ENCODE measurements at places on chromosomes 5 and 9. TPM values are rescaled to one million over a fixed set of nuclear protein-coding genes. Genes with fewer than 3 reads are reported as not detected.

- no peak for DNase-seq
Observed at GRCh38 chr9:137694236-137694959, 75.6 kb downstream of the EHMT1 start.

DNA sequence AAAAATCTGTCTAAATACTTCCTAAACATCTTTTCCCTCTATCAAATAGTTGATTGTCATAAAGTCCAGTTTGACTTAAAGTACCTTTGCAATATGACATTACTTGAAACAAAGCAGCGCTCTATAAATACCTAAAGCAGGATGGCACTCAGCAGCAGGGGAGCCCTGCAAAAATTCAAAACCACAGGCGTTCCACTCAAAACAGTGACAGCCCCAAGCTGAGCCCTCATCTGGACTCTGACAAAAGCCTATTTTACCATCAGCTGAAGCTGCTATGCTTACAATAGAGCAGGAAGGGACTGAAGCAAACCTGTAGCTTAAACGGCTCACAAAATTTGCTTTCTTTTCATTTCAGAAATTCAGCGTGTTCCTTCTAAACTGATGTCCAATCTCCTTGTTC, 11.5 kb downstream of the GABRA6 start:
- no peak for DNase-seq

DNA sequence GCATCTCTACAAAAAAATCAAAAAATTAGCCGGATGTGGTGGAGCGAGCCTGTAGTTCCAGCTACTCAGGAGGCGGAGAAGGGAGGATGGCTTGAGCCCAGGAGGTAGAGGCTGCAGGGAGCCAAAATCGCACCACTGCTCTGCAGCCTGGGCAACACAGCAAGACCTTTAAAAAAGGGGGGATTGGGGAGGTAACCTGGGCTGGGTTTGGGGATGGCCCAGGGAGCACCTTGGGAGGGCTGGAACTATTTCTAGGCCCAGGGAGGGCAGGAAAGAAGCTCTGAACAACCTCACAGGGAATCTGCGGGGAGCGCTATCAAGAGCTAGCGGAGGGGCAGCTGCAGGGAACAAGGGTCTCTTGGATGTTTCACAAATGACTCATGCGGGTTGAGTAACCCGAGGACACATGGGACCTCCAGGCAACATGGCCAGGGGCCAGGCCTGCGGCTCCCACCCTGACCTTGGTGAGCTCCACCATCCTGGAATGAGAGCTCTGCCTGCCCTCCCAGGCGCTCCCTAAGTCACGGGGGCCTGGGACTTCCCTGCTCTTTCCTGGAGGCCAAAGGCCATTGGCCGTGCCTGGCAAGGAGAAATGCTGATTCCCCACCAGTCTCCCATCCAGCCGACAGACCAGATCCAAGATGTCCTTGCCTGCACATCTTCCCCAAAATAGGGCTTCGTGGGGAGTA, 23.4 kb downstream of the SARDH start:
- no peak for DNase-seq

Gene NUP188
- polyA plus RNA-seq, result 49.2 TPM

Gene MRPS2
- polyA plus RNA-seq, result 102 TPM

Gene CD14
- polyA plus RNA-seq, result 0.69 TPM

Gene IL4
- not detected for polyA plus RNA-seq

Gene ADRB2
- 0.64 TPM for polyA plus RNA-seq

Gene SPATA31C1
- not detected for polyA plus RNA-seq
